CD8-positive, alpha-beta T cell (primary cell): ENCODE measurements at places on chromosomes 16 and 17.

DNA sequence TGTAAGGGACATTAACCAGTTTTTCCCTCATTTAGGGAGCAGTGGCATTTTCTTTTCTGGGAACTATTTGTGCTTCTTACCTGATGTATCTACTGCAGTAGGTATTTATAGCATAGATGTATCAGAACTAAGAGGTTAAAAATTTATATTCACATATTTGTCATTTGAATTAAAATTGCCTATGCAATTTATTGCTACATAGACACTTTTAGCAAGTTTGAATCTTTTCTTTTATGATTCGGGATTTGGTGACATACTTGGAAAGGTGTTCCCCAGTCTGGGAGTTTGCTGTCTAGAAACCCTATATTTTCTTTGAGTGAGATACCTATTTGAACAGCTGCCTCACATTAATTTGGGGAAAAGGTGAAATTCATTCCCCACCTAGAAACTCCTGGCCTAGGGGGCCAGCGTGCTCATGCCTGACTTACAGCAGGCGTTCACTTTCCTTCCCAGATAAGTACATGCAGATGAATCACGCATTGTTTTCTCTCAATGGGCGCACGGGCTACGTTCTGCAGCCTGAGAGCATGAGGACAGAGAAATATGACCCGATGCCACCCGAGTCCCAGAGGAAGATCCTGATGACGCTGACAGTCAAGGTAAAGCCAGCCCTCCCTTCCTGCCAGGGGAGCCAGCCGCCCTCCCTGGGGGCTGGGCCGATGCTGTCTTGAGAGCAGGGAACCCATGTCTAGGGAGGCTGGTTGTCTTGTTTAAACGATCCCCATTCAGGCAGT, 73.8 kb downstream of the SDR42E1 start:
- DNase-seq = no peak

DNA sequence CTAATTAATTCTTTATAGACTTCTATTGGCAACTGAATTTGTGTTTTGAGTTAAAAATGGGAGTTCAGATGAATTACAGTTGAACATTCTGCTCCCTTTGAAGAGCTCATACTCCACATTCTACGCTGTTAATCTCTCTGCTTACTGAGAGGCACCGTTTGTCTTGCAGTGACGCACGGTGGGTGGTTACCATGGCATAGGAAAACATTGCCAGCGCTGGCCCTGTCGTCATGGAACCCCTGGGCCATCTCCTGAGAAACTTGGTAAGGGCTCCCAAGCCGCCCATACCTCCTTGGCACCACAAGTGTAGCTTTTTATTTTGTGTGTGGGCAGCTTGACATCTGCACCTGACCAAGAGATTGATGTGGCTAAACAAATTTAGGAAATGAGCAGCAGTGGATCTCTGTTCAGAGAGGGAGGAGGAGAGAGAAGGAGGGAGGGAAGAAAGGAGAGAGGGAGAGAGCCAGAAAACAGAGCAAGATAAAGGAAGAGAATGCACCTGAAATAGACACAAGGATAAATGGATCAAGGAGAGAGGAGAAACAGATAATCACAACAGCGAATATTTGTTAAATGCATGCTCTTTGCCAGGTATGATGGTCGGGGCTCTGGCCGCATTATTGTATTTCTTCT, 398.5 kb downstream of the HAPSTR1 start:
- no peak for DNase-seq

DNA sequence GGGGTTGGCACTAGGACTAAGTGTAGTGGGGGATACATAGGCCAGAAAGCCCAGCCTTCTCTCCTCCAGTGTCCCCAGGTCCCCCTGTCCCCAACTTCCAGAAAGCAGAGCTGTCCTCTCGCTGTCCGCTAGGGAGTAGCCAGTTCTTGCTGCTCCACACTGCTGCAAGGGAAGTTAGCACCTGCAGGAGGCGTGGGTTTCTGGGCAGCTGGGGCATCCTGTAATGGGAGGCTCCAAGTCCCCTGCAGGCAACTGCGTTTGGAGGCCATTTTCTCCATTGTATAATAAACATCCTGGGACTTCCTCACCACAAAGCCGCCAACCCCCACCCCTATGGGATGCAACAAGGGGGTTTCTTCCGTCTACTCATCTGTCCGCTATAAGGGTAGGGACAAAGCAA, 1.7 kb downstream of the RPRML start:
- no peak for DNase-seq

DNA sequence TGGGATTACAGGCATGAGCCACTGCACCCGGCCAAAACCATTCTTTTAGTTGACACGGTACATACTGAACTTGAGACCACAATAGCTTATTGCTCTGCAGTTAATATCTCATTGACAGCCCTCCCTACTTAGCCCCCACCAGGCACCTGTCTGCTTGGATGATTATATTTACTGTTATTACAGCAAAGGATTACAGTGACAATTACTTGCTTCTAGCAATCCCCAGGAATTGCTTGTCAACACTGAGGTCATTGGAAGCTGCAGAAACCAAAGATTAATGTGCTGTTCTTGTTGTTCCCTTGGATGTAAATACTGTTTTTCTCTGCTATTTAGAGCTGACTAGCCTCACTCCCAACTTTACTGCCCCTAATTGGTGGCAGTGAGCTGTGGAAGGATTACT, 211.2 kb downstream of the LGALS9B start:
- no peak for DNase-seq

DNA sequence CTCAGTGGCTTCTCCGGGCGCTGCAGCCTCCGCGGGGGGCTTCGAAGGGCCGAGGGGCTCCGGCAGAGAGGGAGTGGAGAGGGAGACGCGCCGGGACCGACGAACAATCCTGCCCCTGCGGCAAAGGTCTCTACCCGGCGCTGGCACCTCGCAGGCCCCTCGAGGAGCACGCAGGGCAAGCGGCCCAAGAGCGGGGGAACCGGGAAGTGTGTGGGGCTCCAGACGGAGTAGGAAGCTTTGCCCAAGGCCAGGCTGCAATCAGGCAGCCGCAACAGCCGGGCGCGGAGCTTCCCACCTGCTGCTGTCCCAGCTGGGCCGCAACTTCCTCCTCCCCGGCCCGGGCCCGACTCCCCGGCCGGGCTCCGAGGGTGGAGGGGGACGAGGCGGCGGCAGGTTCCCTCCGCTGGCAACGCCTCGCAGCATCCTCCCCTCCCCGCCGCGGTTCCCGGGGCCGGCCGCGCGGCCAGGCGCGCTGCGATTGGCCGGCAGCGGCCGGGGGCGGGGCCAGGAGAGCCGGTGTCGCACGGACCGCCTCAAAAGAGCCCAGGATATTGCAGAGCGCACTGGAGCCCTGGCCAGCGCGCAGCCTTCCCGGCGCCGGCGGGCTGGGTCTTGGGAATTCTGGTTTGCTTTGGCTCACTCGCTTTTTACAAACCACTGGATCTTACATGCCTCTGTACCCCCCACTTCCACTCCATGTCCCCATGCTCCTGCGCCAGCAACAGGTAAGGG, at the start of gene KCNJ2:
Gene KCNJ2, plus strand, starts transcription at position 556 of the 732 bp plus-strand sequence. CDS start 5,508 bp downstream, outside the sequence.
- no peak for DNase-seq

DNA sequence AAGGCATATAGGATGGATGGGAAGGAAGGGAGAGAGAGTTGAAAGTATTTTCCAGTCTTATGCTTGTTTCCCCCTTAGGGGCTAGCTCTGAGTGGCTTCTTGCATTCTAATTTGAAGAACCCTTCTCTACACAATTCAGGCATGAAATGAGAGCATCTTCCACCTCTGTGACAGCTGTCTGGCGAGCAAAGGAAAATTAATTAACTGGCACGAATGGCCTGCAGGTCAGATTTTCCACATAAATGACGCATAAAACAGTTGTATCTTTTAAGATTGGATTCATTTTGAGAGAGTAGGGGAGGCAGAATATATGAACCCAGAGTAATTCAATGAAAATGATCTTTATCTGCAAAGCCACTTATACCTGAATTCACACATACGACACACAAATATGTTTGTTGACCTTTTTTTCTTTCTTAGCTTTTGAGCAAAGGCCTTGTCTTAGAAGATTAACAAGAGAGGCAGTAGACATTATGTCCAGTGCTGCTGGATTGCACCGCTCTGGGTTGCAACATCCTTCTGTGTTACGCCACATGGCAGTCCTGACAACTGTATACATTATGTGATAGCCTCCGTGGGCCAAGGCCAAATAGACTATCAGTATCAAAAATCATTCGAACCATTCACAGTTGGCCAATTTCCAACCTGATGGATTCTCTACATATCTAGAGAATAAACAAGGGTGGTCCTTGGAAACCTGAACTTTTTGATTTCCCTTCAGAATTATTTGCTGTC, 173.0 kb upstream of the GOT2 start:
- DNase-seq = no peak

DNA sequence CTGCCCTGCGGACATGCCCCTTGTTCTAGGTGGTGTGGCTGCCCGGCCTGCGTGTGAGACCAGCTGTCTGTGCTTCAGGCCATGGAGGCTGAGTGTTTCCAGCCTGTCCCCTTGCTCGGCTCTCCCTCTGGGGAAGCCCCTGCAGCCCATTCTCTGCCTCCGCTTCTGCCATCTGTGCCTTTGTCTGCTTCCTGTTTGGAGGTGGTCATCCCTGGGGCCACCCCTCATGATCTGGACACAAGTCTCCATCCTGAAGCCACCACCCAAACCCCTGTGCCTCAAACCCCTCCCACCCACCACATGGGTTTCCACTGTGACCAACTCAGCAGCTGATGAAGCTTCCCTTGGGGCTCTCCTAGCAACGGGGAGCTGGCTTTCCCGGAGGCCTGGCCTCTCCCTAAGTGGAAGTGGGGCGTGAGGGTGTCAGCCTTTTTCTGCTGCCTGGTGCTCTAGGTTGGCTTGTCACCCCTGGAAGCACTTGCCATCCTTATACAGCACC, 184.9 kb downstream of the SEC14L1 start:
- DNase-seq = no peak

- DNase-seq = peak; percentile 42
These were observed 219.2 kb downstream of the C16orf78 start for GRCh38 chr16:49592546-49593423.

- peak; percentile 33 for DNase-seq
These were observed 2.2 kb upstream of the UQCRC2 start for GRCh38 chr16:21950782-21951521.

DNA sequence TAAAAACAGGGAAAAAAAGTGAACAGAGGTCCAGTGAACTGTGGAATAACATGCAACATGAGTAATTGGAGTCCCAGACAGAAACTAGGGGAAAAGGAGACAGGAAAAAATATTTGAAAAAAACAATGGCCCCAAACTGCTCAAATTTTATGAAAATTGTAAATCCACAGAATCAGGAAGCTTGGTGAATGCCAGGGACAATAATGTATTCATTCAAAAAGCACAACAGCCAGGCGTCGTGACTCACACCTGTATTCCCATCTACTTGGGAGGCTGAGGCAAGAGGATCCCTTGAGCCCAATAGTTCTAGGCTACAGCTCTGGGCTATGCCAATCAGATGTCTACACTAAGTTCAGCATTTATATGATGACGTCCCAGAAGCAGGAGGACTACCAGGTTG, 23.7 kb downstream of the NCOR1 start:
- no peak for DNase-seq

DNA sequence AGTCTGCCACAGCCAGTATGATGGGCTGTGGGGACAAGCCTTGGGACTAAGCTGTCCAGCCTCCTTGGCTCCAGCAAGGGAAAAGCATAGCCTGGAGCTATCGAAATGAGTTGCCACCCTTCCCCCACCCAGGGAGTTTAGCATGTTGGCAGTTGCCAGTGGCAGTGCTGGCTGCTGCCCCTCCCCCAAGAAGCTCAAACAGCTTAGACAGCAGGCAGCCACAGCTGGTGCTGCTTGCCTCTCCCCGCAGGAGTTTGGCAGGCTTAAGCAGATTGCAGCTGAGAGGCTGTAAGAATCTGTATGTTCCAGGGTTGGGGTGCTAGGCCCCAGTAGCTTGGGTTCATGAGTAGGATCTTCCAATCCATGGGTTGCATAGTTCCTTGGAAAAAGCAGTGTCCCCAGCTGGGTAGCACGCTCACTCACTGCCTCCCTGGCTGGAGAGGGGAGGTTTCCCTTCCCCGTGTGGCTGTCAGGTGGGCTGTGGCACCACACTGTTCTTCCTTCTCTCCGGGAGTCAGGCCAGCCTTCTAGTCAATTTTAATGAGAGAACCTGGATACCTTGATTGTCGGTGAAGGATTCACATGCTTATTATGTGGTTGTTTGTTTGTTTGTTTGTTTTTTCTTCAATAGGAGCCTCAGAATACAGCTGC, 506.1 kb downstream of the CDH11 start:
- DNase-seq = no peak

DNA sequence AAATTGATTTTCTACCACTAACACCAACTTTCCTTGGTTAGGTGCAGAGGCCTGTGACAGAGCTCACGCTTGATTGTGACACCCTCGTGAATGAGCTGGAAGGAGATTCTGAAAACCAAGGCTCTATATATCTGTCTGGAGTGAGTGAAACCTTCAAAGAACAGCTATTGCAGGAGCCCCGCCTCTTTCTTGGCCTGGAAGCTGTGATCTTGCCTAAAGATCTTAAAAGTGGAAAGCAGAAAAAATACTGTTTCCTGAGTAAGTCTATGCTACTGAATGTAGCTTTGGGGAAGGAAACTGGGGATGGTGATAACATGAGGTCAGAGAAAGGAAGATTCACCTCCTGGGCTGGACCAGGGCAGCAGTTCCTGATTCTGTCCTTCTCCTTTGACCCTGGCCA, 38.3 kb downstream of the REXO5 start:
- DNase-seq = peak; percentile 12

GRCh38 chr16:4982056-4982867, 24.1 kb downstream of the SEC14L5 start:
- no peak for DNase-seq

GRCh38 chr16:53962041-53962440, 258.1 kb downstream of the FTO start:
- no peak for DNase-seq

DNA sequence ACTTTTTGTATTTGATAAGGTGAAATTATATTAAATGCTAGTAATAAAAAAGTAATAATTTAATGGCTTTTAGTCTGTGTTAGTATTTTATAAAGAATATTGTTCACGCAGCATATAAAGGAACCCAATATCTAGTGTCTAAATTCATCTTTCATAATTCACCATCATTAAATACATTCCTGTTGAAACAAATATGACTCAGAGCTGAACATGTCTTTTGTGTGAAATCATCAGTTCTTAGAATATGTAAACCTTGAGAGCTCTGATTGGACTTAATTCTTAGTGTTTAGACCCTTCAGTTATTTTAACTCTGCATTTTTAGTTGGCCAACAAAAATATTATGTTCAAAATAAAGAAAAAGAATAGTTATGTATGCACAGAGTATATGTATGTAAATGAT, 71.8 kb downstream of the ABHD15 start:
- no peak for DNase-seq

DNA sequence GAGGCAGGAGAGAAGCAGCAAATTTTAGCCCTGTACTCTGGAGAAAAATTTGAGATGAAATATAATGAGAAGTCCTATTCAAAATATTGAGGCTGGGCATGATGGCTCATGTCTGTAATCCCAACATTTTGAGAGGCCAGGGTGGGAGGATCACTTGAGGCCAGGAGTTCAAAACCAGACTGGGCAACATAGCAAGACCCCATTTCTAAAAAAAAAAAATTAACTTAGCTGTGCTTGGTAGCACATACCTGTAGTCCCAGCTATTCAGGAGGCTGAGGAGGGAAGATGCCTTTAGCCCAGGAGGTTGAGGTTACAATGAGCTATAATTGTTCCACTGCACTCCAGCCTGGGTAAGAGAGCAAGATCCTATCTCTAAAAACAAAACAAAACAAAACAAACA, 103.4 kb downstream of the CACNG3 start:
- no peak for DNase-seq

GRCh38 chr16:268141-269053, 7.3 kb downstream of the RGS11 start:
- no peak for DNase-seq
